ENCODE measurements at places on chromosomes 3 and 15.

GRCh38 chr3:126419886-126420786 is 25.4 kb downstream of the CFAP100 start:
- DNase-seq = no peak

DNA sequence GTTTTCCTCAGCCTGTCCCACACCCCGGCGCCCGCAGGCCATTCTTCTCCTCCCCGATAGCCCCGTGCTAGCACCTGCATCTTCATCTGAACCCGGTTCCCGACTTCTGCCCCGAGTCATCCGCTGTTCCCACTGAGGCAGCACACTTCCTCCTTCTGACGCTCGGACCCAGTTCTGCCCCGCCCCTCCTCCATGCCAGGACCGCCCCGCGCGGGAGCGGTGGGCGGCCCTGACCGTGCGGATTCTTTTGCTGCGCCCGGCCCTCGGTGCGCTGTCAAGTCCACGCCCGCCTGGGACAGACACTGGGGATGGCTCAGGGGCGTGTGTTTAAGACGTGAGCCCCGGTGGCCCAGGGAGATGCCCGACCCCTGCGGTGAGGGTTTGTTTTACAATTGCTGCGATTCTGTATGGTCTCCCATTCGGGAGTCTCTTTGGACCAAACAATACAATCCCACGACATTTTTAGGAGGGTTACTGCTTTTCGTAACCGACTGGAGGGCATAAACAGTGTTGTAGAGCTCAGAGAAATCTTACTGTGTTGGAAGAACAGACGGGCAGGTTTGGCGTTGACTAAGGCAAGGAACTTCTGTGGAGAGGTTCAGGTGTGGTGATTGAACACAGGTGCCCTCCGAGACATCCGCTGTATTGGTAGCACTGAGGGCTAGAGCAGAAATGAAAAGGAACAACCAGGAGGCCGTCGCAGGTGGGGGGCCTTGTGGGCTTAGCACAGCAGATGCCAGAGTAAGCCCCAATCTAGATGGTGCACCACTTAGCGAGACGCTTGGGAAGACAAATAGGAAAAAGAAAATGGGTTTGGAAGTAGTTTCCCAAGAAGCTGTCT is 716 bp downstream of the PTPN23 start:
- peak; percentile 78 for DNase-seq

- no peak for DNase-seq
These were observed 56.8 kb upstream of the TGFBR2 start for GRCh38 chr3:30549600-30549999.

GRCh38 chr3:120348065-120348990 is 826 bp downstream of the LRRC58 start:
- peak; percentile 57 for DNase-seq

DNA sequence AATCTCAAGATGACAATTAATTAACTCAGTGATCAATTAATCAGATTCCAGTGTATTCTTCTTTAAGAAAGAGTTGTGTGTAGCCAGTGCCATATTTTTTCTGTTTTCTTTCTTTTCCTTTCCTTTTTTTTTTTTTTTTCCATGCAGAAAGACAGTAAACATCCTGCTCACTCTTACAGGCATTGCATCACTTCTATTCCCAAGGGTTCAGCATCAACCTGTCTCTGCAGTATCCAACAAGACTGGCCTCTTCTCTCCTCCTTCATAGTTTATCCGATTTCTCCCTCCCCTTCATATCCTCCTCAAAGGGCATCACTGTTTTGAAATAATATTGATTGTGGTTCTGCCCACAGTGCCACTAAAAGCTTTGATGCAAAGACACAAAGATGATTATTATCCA is 17.0 kb upstream of the SLC9A9 start:
- DNase-seq = no peak

DNA sequence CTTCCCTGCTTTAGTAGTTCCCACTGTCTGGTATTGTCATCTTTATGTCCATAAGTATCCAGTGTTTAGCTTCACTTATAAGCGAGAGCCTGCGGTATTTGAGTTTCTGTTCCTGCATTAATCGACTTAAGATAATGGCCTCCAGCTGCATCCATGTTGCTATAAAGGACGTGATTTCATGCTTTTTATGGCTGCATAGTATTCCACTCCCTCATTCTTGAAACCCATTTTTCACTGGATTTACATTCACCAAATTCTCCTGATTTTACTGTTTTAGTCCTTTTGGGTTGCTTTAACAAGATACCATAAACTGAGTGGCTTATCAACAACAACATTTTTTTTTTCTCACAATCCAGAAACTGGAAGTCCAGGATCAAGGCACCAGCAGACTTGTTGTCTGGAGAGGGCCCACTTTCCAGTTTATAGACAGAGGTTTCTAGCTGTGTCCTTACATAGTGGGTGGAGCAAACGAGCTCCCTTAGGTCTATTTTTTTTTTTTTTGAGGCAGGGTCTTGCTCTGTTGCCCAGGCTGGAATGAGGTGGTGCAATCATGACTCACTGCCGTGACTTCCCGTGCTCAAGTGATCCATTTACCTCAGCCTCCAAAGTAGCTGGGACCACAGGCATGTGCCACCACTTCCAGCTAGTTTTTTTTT is 6.1 kb upstream of the TICRR start:
- no peak for DNase-seq
